A549 treated with DMSO at 1 μM for 4 hours (cell line): ENCODE measurements at places on chromosomes 12 and 14. TPM values are rescaled to one million over a fixed set of nuclear protein-coding genes. Genes with fewer than 3 reads are reported as not detected.

Gene MSI1
- total RNA-seq = 0.92 to 1.7 TPM (median 1.3 TPM) in 5 replicates

Gene INTS13
- total RNA-seq = 28.6 to 35.2 TPM (median 31.2 TPM) in 5 replicates

Gene LRRC10
- total RNA-seq = not detected in 5 replicates

Gene C12orf56
- 0.10 to 0.13 TPM in 2 of 5 replicates, not detected in the others for total RNA-seq

Gene TC2N
- total RNA-seq = 0.57 to 1.1 TPM (median 0.66 TPM) in 5 replicates

Gene PROX2
- not detected in 5 replicates for total RNA-seq

Gene MYF6
- total RNA-seq = not detected in 5 replicates

Gene CHPT1
- 44.8 to 75.3 TPM (median 67.9 TPM) in 5 replicates for total RNA-seq

Gene CSRNP2
- 11.3 to 14.5 TPM (median 13.4 TPM) in 5 replicates for total RNA-seq

Gene NRL
- total RNA-seq = 0.58 to 1.0 TPM (median 0.99 TPM) in 5 replicates

Gene APOLD1
- 0.19 to 0.67 TPM (median 0.26 TPM) in 5 replicates for total RNA-seq

Gene PZP
- total RNA-seq = not detected in 5 replicates

Gene NTF3
- not detected in 5 replicates for total RNA-seq

Gene KRT82
- total RNA-seq = not detected in 5 replicates

Gene ABCD2
- total RNA-seq = not detected in 5 replicates

Gene NR2C1
- 25.3 to 28.8 TPM (median 26.6 TPM) in 5 replicates for total RNA-seq

Gene TUNAR
- not detected in 5 replicates for total RNA-seq

Gene CLEC9A
- total RNA-seq = not detected in 5 replicates

Gene EFS
- not detected in 5 replicates for total RNA-seq

Gene AKAP3
- 0.07 to 0.27 TPM (median 0.17 TPM) in 4 of 5 replicates, not detected in the other for total RNA-seq

Gene SOX5
- not detected in 5 replicates for total RNA-seq

Gene CISTR
- total RNA-seq = not detected in 5 replicates

Gene TPPP2
- total RNA-seq = not detected in 5 replicates

Gene FSCB
- not detected in 5 replicates for total RNA-seq

Gene EPYC
- total RNA-seq = not detected in 5 replicates

Gene ETFBKMT
- total RNA-seq = 0.61 to 1.2 TPM (median 0.88 TPM) in 5 replicates

Gene LRRC9
- total RNA-seq = not detected in 5 replicates

Gene RAB5B
- total RNA-seq = 27.6 to 39.2 TPM (median 37.6 TPM) in 5 replicates

Gene TAS2R50
- total RNA-seq = 0.09 TPM in 1 of 5 replicates, not detected in the others

Gene CD163L1
- total RNA-seq = 0.42 to 0.91 TPM (median 0.52 TPM) in 5 replicates

Gene DNAJC22
- total RNA-seq = 20.5 to 25.1 TPM (median 23.7 TPM) in 5 replicates

Gene OR6C70
- not detected in 5 replicates for total RNA-seq

Gene RDH12
- total RNA-seq = 0.08 to 0.14 TPM (median 0.09 TPM) in 3 of 5 replicates, not detected in the others

Gene EIF2B2
- 77.5 to 83.7 TPM (median 78.2 TPM) in 5 replicates for total RNA-seq

Gene SAV1
- total RNA-seq = 19.1 to 29.5 TPM (median 25.2 TPM) in 5 replicates

Gene OASL
- total RNA-seq = 3.5 to 6.6 TPM (median 5.0 TPM) in 5 replicates

Gene KLHL33
- not detected in 5 replicates for total RNA-seq

Gene RTL1
- 0.33 to 0.38 TPM (median 0.35 TPM) in 5 replicates for total RNA-seq

Gene CLEC2A
- total RNA-seq = not detected in 5 replicates

Gene PPFIA2
- 0.03 TPM in 1 of 5 replicates, not detected in the others for total RNA-seq

Gene MGST1
- total RNA-seq = 728 to 858 TPM (median 785 TPM) in 5 replicates

Gene GARIN6
- not detected in 5 replicates for total RNA-seq

Gene KRT3
- total RNA-seq = 0.05 to 0.07 TPM (median 0.05 TPM) in 3 of 5 replicates, not detected in the others

Gene SERPINA4
- not detected in 5 replicates for total RNA-seq

Gene LTBR
- 165 to 195 TPM (median 177 TPM) in 5 replicates for total RNA-seq

Gene CAPZA3
- total RNA-seq = not detected in 5 replicates

Gene TAS2R46
- 0.11 TPM in 1 of 5 replicates, not detected in the others for total RNA-seq

Gene FOXA1
- total RNA-seq = 9.4 to 12.9 TPM (median 12.2 TPM) in 5 replicates

Gene BCL2L2
- total RNA-seq = 19.4 to 23.1 TPM (median 21.3 TPM) in 5 replicates

Gene RPGRIP1
- 0.24 to 0.54 TPM (median 0.26 TPM) in 5 replicates for total RNA-seq

Gene RAPGEF3
- 0.43 to 1.2 TPM (median 0.80 TPM) in 5 replicates for total RNA-seq

Gene LRRK2
- total RNA-seq = 1.6 to 2.6 TPM (median 2.3 TPM) in 5 replicates
